ENCODE measurements at places on chromosomes 2 and 18.
A peak's percentile ranks its signal among the peaks of the same experiment; 100 is the strongest.

GRCh38 chr2:126837966-126838715, 60.5 kb upstream of the TEX51 start:
- no peak for DNase-seq

DNA sequence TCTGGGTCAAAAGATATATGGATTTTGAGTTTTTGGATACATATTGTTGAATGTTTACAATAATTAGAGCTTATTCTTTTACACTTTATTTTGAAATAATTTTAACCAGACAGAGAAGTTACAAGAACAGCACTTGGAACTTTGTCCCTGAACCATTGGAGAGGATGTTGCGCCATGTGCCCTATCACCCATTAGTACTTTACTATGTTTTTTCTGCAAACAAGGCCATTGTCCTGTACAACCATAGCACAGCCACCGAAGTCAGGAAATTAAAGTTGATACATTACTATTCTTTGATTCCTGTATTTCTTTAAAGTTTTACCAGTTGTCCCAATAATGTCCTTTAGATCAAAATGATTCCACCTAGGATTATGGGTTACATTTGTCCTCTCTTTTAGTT, 188.8 kb downstream of the ACKR3 start:
- DNase-seq, result no peak

DNA sequence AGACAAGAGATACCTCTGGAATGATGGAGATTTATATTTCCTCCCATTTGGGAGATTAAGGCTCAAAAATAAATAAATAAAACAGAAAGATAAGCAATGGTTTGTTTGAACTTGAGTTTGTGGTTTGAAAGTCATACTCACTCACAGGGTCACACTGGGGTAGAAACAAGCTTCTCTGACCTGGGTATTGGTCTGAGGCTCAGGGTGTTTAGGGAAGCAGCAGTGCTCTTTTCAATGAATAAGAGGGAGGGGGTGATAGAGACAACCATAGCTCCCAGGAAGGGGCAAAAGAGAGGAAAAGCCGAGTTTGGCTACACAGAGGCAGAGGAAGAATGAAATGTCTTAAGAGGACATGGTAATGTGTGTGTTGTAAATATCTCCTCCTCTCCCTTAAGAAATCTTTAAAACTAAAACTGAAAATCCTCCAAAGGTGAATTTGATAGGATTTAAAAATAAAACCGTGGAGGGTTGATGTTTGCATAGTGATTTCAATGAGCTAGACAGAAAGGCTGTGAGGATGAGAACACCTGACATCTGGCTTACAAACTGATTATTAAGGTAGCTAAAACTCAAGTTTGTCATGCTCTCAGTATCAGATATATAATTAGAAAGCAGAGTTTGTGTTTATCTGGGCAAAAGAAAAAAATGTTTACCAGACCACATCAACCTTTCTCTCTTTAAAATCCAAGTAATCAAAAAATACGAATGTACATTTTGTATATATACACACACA, 159.9 kb upstream of the TMEFF2 start:
- DNase-seq, result no peak

GRCh38 chr18:21489119-21489750, 111.3 kb downstream of the ESCO1 start:
- DNase-seq, result peak; percentile 61

- DNase-seq, result no peak
These were observed 264.0 kb downstream of the SUCLG1 start for GRCh38 chr2:84194949-84195644.

DNA sequence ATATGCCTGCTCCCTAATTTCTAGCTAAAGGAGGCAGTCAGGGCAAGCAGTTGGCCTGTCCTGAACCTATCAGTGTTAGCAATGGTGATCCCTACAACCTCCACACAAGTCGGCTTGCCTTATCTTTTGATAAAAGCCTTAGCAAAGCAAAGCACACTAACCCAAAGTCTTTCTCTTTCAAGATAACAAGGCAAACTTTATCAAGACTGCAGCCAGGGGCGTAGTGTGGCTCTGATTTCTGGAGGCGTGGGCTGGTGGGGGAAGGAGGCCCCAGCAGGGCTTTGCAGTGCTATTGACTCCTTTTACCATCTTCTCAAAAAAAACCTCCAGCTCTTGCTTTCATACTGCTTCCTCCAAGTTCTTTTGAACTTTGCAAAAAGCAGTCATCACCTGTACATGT, 40.2 kb upstream of the LAMA1 start:
- peak; percentile 13 for DNase-seq

DNA sequence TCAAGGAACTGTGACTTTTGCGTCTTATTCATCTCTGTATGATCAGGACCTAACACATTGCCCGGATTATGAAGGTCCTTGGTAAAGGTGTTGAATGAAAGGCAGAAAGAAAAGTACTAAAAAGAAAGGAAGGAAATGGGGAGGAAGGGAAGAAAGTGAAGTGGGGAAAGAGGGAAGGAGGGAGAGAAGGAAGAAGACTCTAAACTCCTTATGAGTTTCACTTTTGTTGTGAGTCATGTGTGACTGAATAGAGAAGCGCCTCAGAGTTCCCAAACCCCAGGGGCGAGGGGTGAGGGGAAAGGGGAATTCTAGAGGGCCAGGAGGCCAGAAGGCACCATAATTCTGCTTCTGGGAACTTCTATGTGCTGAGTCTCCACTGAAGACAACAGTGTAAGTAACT, 30.9 kb upstream of the OSBPL6 start:
- no peak for DNase-seq

GRCh38 chr18:50594942-50595341, 35.1 kb downstream of the MAPK4 start:
- DNase-seq, result no peak

GRCh38 chr2:71634567-71634966, 181.2 kb downstream of the DYSF start:
- DNase-seq, result no peak

DNA sequence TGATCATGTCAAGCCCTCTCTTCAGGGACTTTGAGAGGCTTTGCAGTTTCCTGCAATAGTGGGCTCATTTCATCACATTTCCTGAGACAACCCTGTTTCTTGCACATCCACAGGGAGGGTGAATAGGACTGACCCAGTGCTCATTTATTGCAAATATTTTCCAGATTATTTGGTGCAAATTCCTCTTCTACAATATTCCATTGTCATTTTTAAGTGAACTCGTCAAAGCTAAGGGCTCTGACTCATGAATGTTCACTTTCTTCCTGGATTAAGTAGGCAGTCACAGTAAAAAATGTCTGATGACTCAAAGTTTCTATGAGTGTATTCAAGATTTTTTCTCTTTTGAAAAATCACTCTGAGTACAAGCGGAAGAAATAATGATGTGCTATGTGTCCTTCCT, 225.5 kb upstream of the GALNT5 start:
- DNase-seq, result no peak

DNA sequence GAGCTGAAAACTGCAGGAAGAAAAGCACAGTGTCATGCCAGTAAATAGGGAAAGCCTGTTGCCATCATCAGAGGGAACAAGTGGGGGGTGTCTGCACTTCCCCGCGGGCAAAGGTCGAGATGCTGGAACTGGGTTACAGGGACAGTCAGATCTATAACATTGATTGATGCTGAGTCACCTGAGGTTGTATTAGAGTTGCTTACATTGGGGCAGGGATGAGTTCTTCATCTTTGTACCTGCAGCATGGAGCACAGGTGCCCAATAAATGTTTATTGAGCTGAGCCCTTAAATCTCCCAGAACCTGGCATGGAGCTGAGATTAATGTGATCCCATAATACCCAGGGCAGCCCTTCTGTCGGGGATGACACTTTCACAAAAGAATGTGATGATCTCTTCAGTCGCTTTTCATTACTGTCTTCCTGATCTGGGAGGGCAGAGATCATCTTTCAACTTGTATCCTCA, 5.9 kb upstream of the RNF152 start:
- DNase-seq, result no peak

DNA sequence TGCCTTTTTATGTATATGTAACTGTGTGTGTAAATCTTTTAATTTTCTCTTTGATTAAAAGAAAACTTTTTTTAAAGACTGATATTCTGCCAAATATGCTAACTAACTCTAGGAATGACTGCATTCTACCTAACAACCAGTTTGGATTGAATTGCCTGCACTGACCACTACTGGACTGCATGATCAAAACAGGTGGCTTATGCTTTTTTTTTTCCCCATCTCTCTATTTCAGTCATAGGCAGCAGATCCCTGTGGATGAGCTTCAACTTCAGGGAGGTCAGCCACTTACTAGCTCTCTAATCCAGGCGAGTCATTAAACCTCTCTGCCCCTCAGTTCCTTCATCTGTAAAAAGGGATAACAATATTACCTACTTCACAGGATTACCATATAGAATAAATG, 138.6 kb upstream of the SERTAD2 start:
- DNase-seq, result no peak

- no peak for DNase-seq
These were observed 83.3 kb downstream of the RND3 start for GRCh38 chr2:150404147-150404546.

DNA sequence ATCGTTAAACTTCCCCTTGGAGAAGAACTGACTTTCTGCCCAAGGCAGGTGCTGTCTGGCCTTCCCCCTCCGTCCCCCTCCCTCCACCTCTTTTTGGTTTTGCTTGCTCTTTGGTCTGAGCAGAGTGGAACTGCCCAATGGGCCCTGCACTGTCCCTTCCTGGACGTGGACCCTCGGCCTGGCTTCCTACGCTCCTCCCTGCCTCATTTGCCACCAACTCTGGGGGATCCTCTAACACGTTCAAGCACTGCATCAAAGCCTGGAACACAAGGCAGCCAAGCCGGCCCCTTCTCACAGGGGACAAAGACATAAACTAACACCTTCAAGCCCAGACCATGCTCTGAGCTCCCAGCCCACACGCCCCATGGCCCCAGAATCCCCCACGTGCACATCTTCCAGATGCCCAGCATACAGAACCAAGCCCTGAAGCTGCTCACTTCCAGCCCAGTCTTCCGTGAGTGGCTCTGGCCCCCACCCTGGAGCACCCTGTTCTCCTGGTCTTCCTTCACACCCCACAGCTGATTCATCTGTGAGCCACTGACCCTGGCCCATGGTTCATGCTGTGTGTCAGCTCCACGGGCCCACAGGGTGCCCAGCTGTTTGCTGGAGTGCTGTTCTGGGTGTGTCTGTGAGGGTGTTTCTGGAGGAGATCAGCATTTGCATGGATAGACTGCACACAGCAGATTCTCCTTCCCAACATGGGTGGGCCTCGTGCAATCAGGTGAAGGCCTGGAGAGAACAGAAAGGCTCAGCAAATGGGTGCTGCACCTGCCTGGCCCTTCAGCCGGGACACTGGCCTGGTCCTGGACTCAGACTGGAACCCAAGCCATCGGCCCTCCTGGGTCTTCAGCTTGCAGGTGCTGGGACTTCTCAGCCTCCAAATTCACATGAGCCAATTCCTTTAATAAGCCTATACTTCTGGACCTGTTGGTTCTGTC, 247.1 kb upstream of the SALL3 start:
- no peak for DNase-seq

- DNase-seq, result no peak
These were observed 890.8 kb upstream of the KLHL29 start for GRCh38 chr2:22494156-22494555.

DNA sequence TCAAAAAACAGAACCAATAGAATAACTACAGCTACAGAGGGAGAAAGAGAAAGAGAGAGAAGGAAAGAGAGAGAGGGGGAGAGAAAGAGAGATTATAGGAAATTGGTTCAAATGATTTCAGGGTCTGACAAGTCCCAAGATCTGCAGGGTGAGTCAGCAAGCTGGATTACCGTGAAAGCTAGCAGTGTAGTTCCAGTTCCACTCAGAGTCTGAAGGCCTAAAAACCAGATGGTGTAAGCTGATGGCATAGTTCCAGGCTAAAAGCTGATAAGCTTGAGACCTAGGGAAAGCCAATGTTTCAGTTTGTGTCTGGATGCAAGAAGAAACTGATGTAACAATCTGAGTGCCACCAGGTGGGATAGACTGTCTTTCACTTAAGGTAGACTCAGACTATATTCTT, 397.7 kb downstream of the TRIB2 start:
- no peak for DNase-seq

DNA sequence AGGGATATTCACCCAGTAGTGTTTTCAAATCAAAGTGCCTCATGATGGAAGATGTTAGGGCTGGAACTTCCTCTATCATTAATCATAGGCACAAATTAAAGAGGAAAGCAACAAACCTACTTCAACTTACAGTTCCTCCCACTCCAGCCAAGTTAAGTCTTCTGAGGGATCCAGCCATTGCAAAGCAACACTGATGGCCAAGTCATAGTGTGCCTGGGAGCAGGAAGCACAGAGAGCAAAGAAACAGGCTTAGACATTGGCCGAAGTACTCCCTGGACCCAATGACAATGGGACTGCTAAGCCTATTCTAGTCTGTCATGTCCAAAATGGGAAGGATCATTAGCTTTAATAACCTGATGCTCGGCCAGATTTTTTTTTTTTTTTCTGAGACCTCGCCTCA, 7.0 kb downstream of the C2orf80 start:
- no peak for DNase-seq

DNA sequence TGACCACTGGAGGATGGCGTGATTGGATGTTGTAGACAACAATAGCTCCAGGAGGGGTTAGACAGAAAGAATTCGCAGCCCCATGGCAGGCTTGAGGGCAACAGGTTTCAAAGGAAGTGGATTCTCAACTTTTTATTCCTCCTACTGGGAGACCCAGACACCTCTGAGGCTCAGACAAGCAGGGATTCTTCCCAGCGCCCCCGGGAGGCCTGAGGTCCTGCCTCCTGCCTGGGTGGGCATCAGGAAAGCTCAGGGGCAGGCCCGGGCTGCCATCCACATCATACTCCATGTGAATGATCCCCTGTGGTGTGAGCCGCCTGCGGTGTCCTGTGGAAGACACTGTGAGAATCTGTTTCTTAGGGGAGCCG, 203.5 kb downstream of the CYP26B1 start:
- no peak for DNase-seq

- no peak for DNase-seq
These were observed 40.5 kb downstream of the MYO7B start for GRCh38 chr2:127575941-127576432.

- no peak for DNase-seq
These were observed 359.9 kb downstream of the OSR1 start for GRCh38 chr2:18998491-18998890.

GRCh38 chr2:197803033-197803444, 1.4 kb upstream of the PLCL1 start:
- DNase-seq, result peak; percentile 23

- no peak for DNase-seq
These were observed 86.4 kb upstream of the RMDN2 start for GRCh38 chr2:37838541-37839167.

DNA sequence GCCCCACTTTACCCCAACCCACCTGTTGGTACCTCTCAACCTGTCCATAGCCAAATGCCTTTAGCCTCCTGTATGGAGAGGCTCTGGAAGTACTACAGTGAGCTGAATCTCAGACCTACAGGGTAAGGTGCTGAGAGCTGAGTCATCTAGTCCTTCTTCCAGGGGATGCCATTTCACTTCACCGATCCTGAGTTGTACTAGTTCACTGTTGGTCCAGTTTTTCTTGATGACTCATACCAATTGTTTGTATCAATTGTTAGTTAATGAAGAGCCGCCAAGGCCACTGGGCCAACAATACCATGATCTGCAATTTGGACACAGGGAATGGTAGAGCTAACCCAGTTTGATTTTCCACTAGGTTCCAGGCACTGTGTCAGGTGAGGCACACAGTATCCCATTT, 257.0 kb downstream of the CLIP4 start:
- DNase-seq, result no peak

Measured in activated CD4-positive, alpha-beta T cell treated with anti-CD3 and anti-CD28 coated beads for 36 hours (primary cell).